ENCODE measurements at places on chromosomes 11 and 22.

- no peak for DNase-seq
These were observed 7.5 kb downstream of the GNAZ start for GRCh38 chr22:23077627-23078461.

DNA sequence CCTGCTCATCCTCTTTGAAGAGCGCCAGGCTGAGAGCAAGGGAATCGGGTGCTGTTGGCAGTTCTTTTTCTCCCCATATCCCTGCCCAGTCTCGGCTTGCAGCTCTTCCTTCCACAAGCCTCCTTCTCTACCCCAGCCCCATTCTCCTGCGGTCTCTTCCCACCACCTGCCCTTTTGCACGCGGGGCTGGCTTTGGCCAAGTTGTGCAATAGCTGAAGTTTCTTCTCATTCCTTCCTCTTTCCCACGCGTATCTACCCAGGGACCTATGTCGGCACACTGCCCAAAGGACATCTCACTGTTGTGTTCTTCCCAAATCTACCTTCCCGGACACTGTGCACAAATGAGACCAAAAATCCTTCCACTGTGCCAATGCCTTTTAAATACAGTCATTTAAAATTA, 22.3 kb upstream of the HTR3A start:
- DNase-seq, result peak; percentile 22

GRCh38 chr11:26777372-26777808, 55.5 kb upstream of the SLC5A12 start:
- DNase-seq, result peak; percentile 49

DNA sequence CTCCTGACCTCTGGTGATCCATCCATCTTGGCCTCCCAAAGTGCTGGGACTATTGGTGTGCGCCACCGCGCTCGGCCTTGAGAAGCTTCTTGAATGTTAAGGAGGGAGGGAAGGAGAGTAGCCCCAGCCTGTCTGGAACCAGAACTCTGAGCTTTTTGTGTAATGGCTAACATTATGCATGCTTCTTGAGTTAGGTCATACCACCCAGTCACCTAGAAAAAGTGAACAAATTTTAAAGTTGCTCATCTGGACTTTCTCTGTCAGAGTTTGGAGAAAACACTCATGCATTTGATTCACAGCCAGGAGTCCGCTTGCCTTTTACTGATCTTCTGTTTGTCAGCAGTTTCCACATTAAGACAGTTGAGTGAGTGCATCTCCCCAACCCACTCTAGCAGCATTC, 82.1 kb downstream of the PPP6R3 start:
- DNase-seq, result no peak

DNA sequence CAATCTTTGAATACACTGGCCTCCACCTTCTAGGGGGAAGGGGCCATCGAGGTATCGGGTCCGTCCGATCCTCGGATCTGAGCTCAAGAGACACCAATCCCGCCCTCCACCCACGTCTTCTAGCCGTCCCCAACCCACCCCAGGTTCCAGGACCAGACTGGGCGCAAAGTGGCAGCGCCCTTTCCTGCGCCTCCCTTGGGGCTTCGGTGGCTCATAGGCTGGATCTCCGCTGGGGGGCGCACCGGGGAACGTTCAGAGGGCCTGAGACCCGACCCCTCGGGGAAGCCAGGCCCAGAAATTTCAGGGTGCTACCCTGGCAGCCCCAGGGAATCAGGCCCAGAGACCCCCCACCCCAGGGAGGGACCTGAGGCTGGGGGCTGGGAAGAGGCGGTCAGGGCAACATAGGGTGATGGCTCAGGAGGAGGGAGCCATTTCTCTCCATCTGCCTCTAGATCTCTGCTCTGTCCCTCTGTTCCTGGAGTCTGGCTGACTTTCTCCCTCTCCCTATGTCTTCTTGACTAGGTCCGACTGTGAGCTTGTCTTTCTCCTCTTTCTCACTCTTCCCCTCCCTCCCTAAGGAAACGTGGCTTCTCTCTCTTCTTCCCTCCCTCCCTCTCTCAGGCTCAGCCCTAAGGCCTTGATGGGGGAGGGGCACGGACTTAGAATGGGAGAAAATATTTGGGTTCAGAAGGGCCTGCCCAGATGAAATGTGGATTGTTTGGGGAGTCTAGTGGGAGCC, 1.1 kb downstream of the CREB3L1 start:
- peak; percentile 66 for DNase-seq

- DNase-seq, result no peak
These were observed 977.0 kb upstream of the CHORDC1 start for GRCh38 chr11:91199866-91200265.

DNA sequence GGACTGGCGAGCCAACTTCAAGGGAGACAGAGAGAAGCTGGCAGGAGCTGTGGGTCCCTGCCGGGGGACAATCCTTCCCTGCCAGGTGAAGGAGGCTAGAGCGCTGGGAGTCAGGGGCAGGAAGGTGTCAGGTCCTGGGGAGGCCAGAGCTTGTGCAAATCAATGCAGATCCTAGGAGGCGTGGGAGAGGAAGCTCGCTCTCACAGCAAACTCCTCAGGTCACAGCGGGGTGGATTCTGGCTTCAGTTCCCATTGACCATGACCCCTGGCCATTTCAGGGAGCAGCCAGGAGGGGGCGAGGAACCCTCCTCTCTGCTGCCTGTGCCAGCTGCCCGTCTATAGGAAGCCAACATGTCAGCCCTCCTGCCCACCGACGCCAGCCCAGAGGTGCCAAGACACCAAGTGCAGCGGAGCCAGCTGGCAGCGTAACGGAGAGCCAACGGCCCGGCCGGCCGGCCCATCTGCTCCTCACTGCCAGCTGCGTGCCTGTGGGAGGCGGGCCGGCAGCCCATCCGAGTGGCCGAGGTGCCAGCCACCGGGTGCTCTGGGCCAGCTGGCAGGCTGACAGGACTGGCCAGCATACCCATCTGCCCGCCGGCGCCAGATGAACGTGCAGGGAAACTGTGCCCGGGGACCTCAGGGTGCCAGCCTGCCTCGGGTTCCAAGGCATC, 374.8 kb downstream of the MIAT start:
- no peak for DNase-seq

Data from OCI-M1 (cell line).